ENCODE measurements at places on chromosomes 13 and 19.

DNA sequence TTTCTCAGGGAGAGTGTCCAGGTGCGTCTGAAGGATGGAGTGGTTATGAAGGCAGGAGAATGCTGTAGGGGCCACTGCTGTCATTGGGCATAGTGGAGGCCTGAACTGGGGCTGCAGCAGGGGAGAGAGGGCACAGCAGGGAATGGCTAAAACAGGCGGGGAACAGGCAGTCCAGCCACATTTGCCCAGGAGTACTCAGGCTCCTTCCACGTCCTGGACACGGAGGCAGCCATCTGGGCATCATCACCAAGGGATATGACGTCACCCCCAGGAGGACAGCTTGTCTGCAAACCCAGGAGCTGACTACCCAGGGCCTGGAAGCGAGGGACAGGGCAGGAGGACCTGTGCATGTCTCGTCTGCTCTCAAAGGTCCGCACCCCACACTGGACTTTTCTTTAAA is 22.2 kb downstream of the VSTM2B start:
- no peak for DNase-seq

DNA sequence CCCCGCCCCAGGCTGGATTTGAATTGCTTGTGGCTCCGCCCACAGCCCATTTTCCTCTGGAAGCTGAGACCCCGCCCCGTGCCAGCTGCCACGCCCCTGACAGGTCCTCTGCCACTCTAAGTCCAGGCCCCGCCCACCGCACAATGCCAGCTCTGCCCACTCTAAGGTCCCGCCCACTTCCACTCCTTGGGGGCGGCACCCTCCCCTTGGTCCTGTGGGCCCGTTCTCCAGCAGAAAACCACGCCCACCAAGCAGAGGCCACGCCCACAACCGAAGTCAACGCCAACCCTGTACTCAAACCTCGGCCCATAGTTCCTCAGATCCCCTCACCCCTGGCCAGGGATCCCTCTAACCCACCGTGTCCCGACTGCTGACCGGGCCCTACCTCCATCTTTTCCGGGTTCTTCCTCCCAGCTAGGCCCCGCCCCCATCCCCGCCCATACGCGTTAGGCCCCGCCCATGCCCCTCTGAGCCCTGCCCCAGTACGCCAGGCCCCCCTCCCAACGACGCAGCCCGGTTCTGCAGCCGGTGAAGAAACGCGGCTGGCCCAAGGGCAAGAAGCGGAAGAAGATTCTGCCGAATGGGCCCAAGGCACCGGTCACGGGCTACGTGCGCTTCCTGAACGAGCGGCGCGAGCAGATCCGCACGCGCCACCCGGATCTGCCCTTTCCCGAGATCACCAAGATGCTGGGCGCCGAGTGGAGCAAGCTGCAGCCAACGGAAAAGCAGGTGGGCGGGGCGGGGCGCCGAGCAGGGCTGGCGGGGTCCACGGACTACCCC is 1.3 kb downstream of the HMG20B start:
- peak; percentile 76 for DNase-seq

- DNase-seq, result no peak
Observed at GRCh38 chr13:88675347-88675996, 1004.3 kb downstream of the SLITRK5 start.

- DNase-seq, result no peak
Observed at GRCh38 chr19:50647879-50648615, 1.2 kb upstream of the C19orf81 start.

DNA sequence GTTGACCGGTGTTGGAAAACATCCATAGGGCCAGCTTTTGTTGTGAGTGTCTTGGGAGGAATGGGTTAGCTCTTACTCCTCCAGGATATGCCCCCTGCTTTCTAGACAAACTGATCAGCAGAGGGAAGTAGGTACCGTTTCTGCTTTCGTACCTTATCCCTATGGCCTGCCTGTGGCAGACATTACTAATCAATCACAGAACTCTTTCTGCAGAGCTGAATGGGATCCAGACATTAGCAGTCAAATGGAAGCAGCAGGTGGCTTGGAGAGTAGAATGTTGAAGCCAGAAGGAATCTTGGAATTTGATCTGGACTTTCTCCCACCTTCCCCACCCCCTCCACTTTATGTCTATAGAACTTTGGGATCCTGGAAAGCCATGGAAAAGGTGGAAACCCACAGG is 17.1 kb downstream of the NWD1 start:
- no peak for DNase-seq
